ENCODE measurements at places on chromosomes 11 and 22. TPM values are rescaled to one million over a fixed set of nuclear protein-coding genes. Genes with fewer than 3 reads are reported as not detected.
A peak's percentile ranks its signal among the peaks of the same experiment; 100 is the strongest.

- H3K4me1 ChIP-seq: no peaks in the 10 kb centered on the region
- H3K36me3 ChIP-seq: no peaks in the 10 kb centered on the region
- no peak for DNase-seq
- peaks cover 5% of the 10 kb centered on the region for H3K27me3 ChIP-seq
Observed at GRCh38 chr11:19817870-19818269, 105.2 kb downstream of the NAV2 start.

DNA sequence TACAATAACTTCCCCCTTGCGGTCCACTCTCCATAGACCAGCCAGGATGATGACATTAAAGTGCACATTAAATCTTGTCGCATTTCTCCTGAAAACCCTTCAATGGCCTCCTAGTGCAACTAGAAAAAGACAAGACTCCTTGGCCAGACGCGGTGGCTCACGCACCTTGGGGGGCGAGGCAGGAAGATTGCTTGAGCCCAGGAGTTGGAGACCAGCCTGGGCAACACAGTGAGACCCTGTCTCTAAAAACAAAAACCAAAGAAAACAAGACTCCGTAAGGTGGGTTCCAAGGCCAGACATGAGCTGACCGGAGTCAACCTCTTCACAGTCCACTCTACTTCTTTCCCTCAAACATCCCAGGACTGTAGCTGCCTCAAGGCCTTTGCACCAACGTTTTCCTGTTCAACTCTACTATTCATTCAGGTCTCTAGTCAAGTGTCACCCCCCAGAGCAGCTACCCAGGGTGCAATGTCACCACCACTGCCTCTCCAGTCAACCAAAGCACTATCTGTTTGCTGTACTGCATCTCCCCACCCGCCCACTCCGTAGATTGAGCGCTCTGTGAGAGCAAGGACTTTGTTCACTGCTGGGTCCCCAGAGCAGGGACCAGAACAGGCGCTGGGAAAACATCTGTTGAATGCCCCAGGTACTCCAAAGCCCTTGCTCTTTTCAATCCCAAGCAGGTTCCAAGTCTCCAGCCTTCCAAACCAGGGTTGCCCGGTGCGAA is 739 bp downstream of the ZMAT5 start:
- no peaks in the 10 kb centered on the region for H3K27me3 ChIP-seq
- DNase-seq: peak; percentile 64
- peaks cover 25% of the 10 kb centered on the region for H3K36me3 ChIP-seq
- peak overlapping the region; percentile 99 for H3K4me3 ChIP-seq

- no peak overlapping the region for H3K27ac ChIP-seq
- H3K36me3 ChIP-seq: peaks cover 3% of the 10 kb centered on the region
- H3K27me3 ChIP-seq: peaks cover 6% of the 10 kb centered on the region
- no peak overlapping the region for H3K4me3 ChIP-seq
Observed at GRCh38 chr11:69419662-69420395, 61.6 kb upstream of the LINC01488 start.

Gene OR8K5
- total RNA-seq: not detected
